ENCODE measurements at places on chromosomes 7 and 10.

DNA sequence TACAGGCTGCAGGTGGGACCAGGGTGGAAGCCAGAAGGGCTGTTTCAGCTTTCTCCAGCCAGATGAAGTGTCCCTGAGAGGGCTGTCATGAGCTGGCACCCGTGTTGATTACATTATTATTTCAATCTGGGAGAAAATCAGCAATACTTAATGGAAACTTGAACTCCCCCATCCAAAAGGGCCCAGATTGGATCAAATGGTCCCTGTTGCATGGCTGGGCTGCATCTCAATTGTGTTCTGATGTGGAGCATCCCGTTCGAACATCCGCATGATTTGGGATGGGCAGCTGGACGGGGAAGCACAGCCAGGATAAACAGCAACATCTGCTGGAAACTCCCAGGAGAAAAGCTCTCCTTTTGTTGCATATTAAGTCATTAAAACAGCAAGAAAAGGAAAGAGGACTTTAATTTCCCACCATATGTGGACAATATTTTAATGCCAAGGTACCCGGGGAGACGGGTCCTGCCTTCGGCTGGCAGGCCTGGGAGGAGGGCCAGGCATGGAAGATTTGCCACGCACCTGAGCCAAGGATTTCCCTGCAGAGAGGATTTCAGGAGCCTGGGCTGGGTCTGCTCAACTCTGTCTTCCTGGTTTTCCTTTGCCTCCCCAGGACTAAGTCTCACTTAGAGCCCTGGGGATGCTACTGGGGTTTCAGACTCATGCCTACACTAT lies 52.4 kb downstream of the NPTX2 start:
- DNase-seq: no peak

DNA sequence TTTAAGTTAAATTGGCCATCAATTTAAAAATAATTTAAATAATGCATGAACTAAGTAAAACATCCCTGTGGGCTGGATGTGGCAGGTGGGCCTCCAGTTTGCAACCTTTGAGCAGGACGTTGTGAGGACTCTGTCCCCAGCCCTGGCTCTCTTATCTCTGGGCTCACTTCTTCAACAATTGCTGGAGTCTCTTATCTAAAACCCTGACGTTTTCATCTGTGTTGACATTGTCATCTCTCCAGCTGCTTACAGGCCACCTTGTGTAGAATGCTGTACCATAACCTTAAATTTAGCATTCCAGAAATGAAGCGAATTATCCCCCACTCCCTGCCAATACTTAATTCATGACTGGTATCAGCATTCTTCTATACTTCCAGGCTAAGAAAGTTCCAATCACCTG lies 3.2 kb upstream of the KIF5B start:
- no peak for DNase-seq

DNA sequence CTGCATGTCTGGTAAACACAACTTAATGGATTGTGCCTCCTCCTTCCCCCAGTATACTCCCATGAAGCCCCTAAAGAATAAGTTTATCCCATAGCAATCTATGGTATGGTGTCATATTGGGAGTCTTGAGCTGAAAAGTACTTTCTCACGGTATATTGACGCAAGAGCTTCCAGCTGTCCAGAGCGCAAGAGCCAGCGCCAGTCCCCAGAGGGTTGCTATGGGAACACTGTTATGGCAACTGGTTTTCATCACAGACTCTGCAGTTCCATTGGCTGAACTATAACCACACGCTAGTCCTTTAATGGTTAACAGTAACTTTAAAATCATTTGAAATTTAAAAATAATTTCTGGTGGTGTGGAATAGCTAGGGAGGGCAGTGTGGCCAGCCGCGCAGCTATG lies 46.9 kb downstream of the PRPF18 start:
- no peak for DNase-seq

- DNase-seq: peak; percentile 85
Observed at GRCh38 chr7:102916426-102916825, 3.6 kb downstream of the LRRC17 start.

GRCh38 chr7:71326595-71326994 lies 194.7 kb downstream of the GALNT17 start:
- no peak for DNase-seq

- DNase-seq: no peak
Observed at GRCh38 chr10:131678171-131678570, 222.6 kb upstream of the PPP2R2D start.

DNA sequence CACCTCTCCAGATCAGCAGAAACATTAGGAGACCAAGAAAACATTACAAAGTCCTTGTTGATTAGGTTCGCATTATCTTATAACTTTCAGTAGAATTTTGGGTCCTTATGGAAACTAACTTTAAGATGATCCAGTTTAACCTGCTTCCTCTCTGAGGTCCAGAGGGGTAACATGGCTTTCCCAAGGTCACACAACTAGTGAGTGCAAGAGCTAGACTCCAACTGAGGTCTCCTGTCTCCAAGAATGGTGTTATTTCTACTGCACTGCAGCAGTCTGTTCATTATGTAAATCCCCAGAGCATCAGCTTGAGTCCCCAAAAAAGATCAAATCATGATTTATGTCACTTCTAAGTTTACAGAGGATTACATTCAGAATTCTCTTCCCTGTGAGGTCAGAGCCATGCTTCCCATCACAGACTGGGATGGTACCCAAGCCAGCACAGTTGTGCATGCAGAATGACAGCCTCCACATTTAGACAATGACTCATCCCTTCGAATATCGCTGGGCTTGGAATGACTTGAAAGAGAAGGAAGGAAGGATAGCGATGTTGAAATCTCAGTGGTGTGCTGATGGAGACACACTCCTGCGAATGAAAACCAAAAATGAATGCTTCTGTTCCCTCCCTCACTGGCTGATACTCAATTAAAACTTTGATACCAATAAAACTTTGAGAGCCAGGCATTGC lies 163.1 kb upstream of the PLXNA4 start:
- DNase-seq: peak; percentile 95

DNA sequence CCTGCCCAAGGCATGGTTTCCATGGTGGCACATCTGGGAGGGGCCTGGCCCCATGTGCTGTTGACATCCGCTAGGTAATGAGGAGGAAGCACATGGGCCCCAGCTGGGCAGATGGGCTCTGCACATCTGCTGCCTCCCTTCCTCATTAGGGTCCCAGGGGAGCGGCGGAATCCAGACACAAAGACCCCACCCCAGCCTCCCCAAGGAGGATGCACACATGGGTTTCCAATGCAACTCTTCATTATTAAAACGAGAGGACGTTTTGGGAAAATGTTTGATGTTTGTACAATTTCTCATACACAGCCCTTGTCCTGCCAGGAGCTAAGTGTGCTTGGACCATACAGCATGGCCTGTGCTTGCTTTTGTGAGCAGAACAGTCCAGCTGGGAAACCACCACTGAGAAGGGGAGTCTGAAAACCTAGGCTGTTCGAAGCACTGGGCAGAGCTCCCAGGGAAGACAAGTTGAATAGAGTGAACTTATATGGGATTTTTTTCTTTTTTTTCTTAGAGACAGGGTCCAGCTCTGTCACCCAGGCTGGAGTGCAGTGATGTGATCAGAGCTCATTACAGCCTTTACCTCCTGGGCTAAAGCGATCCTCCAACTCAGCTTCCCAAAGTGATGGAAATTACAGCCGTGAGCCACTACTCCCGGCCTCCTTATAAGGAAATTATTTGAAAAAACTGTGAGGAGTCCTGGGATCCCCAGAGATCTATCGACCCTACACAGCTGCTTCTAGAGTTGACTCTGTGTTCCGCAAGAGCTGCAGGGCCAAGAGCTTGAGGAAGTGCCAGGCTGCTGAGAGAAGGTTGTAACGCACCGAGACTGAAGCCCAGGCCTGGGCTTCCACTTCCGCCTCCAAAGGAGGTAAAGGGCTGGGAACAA lies 23.4 kb downstream of the FAM107B start:
- peak; percentile 10 for DNase-seq

DNA sequence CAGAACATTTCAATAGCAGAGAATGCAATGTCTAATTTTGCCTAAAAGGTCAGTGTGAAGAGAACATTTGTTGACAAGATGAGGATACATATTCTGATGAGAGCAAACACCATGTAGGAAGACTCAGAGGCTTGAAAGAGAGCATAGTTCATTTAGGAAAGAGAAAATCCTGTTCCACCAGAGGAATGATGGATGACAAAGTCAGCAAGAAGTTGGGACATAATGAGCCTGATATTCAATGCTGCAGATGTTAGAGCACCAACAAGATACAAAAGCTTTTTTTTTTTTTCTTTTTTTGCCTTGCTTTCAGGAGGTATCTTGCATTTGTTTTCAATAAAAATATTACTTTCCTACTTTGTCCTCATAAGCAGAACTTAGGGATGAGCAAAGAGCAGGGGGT lies 952.0 kb upstream of the C7orf33 start:
- DNase-seq: no peak

GRCh38 chr10:133260895-133261725 lies 15.6 kb downstream of the ADAM8 start:
- peak; percentile 76 for DNase-seq

- DNase-seq: peak; percentile 28
Observed at GRCh38 chr7:120180221-120180620, 92.8 kb upstream of the KCND2 start.

- peak; percentile 67 for DNase-seq
Observed at GRCh38 chr7:90629297-90629918, 33.3 kb downstream of the CDK14 start.

DNA sequence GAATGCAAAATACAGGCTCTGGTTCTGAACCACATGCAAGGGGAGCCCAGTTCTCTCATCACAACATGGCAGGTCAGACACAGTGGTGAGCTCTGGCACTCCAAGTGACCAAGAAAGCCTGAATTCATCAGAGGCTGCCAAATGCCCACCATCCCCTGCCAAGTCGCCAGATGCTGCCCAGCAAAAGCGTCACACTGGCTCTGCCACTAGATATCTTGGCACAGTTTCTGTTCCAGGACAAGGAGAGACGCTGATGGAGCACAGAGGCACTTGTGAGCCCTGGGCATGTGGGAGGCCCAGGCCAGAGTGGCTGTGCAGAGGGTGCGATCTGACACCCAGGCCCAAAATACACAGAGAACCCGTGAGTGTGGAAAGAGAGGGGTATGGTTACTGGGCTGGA lies 57.8 kb downstream of the GAD2 start:
- no peak for DNase-seq

GRCh38 chr10:9214618-9215017 lies 1160.1 kb downstream of the GATA3 start:
- no peak for DNase-seq

DNA sequence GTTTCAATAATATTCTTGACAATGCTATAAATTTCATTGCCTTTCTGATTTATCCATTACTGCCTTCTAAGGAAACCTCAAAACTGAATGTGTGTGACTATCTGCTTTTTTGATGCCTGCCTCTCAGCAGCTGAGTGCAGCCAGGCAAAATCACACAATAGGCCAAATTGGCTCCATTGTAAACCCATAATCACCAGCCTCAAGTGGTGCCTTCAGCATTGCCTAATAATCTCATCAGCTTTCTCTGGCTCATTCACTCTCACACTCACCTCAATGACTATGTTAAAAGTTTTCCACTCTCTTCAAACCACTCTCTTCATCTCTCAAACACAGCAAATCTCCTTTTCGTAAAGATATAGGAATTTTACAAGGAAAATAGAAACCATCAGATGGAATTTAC lies 182.5 kb upstream of the COL1A2 start:
- no peak for DNase-seq

- DNase-seq: peak; percentile 45
Observed at GRCh38 chr7:13288516-13288915, 601.1 kb downstream of the ARL4A start.

GRCh38 chr7:101547916-101548661 lies 81.0 kb downstream of the MYL10 start:
- no peak for DNase-seq

GRCh38 chr10:121556455-121556854 lies 41.8 kb downstream of the FGFR2 start:
- no peak for DNase-seq

DNA sequence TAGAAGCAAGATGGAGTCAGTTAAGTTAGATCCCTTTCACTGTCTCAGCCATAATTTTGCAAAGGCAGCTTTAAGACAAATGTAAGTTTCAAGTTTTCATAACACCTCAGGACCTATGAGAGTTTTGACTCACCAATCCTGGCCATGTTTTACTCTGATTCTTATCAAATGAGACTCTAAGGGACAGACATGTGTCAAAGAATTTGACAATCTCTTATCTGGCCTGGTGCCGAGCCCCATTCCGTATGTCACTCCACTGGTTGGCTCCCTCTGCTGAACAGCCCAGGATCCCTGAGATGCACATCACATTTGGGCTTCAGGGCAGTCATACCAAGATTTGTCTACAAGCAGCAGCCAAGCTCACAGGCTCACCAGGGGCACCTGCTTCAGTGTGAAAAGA lies 187.6 kb upstream of the STK17A start:
- no peak for DNase-seq

DNA sequence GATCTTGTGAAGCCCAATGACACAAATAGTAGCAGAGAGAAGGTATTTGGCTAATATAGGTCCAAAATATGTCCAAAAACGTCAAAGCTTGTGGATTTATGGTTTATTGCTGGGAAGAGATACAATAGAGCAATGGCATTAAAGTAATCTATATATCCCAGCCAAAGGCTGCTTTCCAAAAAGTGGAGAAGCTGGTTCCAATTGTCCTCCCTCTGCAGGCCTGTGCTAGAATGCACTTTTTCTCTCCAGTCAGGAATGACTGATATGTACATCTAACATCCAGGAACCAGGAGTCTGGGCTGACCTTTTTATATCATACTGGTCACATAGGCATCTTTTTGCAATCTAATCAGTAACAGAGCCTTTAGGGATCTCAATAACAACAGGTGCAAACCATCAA lies 167.1 kb upstream of the FAM3C start:
- DNase-seq: peak; percentile 31
